ENCODE measurements at places on chromosomes 12 and 14.

GRCh38 chr12:42759622-42760273 is 170.2 kb upstream of the PRICKLE1 start:
- DNase-seq: no peak

DNA sequence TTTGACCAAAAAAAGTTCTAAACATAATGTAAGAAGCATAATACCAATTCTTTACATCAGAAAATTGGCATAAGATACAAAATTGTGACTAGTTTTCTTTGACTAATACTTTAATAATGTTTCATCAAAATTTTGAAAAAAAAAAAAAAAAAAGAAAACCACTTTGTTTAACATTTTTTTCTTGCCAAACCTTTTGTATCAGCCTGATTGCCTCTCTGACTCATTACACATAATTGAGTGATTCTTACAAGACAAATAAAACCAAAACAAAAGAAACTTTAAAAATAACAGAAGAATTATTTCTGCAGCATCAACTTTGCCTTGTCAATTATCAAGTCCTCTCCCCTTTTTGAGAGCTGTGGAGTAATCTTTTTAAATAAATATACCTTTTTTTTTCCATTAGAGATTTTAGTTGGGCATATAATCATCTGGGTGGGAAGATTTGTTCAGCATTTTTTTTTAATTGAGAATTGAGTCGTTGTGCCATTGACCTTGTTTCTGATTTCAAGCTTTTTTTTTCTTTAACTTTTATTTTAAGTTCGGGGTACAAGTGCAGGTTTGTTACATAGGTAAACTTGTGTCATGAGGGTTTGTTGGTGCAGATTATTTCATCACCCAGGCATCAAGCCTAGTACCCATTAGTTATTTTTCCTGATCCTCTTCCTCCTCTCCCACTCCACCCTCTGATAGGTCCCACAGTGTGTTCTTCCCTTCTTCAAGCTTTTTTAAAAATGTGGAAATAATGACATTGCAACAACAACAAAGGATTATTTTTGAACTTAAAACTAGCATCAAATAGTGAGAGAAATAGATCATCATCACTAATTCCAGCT is 45.8 kb upstream of the HMGA2 start:
- DNase-seq: no peak

DNA sequence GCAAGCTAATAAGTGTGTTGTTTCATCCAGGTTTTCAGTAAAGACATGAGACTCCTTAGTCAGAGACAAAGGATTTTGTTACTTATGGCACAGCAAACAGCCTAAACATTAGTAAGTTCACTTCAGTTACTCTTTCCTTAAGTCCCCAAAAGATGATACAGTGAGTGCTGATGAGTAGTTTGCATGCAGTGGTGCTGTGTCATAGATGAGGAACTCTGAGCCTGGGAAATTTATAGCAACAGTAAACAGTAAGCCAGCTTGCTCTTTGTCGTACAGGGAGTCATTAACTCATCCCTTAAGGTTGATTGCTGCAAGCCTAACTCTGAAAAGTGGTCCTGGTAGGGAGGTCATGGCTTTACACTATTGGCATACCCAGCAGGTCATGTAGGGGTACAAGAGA is 208.6 kb upstream of the OR4E1 start:
- no peak for DNase-seq

DNA sequence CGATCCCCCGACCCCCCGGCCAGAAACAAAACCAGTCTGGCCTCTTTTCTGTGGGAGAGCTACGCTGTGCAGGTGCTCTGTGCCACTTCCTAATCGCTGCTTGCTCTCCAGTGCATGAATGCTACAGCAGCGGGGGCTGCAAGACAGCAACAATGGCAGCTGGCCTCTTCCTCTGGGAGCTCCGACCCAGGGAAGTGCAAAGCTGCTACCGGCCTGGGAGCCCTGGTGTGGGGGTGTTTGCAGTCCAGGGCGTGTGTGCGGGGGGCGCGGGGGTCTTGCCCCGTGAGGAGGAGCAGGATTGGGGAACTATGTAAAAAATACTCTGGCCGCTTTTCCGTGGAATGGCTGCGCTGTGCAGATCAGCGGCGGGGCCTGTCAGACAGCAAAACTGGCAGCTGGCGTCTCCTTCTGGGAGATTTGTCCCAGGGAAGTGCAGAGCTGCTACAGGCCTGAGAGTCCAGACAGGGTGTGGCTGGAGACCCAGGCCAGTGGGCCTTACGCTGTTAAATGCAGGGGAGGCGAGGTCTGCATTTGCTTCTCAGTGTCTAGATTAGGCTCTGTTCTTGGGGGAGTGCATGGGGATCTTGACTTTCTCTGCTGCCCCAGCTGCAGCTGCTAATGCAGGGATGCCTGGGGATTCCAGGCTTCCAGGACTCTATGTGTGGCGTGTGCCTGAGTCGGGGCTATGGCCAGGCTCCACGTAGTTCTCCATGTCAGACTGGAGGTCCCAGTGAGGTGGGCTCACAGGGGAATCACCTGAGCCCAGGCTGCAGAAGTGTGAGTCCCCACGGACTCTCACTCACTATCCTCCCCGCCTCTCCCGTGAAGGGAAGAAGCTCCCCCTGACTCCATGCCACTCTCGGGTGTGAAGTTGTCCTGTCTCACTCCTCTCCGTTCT is 344.5 kb downstream of the AEBP2 start:
- no peak for DNase-seq

- DNase-seq: no peak
These were observed 17.6 kb downstream of the TEDC1 start for GRCh38 chr14:105508601-105509000.

- no peak for DNase-seq
These were observed 61.0 kb upstream of the PELI2 start for GRCh38 chr14:56057071-56057741.

DNA sequence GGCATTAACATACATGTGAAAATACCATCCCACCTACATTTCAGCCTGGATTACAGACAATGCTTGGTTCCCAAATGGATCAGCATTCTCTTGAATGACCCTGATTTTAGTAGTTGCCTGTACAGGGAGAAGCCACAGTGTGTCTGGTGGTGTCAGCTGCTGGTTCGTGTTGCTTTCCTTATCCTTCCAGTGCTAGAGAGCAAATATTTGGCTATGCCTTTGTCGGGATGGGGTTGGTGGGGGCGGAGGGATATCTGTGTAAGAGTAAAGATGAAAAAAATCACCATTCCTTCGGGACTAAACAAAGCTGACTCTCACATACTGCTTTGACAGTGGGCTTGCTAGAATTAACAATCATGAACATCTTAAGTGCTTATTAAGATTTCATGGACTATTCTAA is 96.0 kb downstream of the PTPRR start:
- no peak for DNase-seq

GRCh38 chr12:102977945-102978706 is 20.7 kb downstream of the ASCL1 start:
- no peak for DNase-seq

- DNase-seq: no peak
These were observed 147.9 kb downstream of the ETV6 start for GRCh38 chr12:11797317-11797913.

DNA sequence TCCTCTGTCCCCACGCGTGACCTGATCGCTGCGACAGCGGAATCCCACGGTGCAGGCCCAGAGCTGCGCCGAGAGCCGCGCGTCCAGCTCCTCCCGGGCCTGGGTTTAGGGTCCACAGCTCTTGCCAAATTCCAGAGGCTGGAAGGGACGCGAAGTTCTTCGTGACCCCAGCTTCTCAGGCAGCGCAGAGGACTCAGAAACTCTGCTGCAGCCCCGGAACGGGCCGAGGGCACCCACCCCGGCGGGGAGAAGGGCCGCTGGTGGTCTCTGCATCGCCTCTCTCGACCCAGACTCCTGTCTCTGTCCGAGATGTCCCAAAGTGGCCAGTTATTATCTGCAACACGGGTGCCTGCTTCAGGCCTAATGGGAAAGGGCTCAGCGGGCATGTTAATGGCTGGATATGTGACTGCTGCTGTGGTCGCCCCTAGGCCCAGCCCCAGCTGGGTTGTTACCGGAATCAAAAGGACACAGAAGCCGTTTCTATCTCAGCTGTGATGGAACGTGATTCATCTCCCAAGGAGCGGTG is 236.4 kb downstream of the VRK1 start:
- DNase-seq: no peak

DNA sequence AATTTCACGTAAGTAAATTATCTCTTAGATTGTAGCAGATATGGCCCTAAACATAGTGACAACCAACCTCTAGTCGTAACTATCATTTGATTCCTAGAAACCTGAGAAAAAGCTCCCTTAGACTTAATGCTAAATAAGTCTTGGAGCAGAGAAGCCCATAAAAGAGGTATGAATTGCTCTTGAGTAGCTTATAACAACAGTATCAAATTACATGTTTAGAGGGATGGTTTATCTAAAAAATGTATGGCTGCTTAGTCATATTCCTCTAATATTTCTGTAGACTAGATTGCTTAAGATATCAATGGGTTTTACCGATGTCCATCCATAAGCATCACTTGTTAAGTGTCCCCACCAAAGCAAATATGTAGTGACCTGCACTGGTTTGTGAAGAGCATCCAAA is 259.7 kb downstream of the NELL2 start:
- no peak for DNase-seq

GRCh38 chr14:92012121-92012748 is 27.6 kb downstream of the TRIP11 start:
- DNase-seq: no peak

GRCh38 chr12:109559200-109559505 is 14.2 kb downstream of the MMAB start:
- no peak for DNase-seq

DNA sequence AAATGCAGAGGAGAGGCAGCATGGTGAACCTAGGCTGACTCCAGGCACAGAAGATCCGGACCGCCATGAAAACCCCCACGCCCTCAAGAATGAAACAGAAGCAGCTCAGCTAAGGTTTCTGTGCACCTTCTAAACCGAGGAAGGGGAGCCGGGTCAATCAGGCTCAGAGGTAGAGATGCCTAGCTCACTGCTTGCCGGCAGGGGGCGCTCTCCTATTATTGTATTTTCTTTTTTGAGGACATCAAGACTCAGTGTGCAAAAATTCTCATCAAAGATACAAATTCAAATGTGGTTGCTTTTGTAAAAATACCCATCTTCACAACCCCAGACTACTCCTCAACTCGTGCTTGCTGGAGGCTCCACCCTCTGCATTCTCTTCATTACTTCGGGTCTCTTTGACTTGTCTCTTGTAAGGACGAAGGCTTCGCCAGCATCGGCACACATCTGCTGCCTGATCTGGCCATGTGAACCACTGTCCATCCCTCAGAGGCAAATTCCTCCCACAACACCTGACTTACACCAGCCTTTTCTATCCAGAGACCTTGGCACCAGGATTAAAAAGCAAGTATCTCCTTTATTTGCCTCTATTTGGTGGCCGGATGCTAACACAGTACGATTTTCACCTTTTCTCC is 33.4 kb upstream of the RNASE3 start:
- DNase-seq: peak; percentile 29

- DNase-seq: no peak
These were observed 162.3 kb downstream of the NDUFA12 start for GRCh38 chr12:94841177-94841576.

DNA sequence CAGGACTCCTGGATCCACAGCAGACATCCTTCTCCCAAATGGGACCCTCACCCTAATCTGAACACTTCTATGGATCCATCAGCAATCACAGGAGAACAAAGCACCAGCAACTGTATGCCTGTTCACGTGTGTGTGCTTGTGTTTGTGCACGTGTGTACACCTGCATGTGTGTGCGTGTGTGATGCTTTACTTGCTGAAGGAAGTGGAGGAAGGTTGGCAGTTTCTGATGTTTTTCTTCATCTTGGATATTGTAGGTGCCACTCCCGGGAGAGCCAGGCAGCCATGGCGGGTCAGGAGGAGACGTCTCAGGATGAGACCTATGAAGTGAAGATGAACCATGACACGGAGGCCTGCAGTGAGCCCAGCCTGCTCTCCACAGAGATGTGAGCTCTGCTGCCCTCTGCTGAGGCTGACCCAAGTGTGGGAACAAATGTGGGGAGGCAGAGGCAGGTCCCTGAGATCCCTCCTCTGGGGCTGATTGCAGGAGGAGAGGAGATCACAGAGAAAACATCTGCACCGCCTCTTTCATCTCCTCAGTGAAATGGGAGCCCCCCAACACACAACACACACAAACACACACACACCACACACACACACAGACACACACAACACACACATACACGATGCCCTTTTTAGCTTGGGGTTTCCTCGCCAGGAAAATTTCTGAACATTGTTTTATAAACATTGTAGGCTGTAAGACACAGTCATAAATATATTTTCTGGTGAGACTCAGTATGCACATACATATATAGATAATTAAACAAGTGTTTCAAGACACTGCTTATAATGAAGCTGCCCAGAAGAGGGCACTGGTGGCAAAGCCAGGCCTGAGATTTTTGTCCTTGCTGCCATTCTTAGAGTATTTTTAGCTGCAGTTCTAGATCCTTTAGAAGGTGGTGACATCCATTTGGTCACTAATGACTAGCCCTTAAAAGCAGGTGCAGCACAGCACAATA is 112.2 kb upstream of the FKBP4 start:
- peak; percentile 26 for DNase-seq

- no peak for DNase-seq
These were observed 18.9 kb downstream of the SNRPF start for GRCh38 chr12:95877622-95878021.

DNA sequence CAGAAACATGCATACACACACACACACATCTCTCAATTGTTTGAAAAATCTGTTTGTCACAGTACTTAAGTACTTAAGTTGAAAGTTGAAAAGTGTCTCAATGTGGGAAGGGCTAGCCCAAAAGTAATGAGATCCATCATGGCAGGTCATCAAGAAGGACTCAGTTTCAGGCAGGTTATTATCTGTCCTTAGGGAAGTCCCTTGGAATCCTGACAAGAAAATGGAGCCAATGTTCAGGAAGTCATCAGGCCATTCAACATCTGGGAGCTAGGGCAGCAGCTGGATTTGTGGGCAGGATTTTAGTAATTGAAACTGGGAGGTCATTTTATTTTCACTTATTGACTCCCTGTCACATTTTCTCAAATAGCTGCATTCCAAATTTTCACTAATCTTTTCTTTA is 56.0 kb downstream of the MSRB3 start:
- no peak for DNase-seq

DNA sequence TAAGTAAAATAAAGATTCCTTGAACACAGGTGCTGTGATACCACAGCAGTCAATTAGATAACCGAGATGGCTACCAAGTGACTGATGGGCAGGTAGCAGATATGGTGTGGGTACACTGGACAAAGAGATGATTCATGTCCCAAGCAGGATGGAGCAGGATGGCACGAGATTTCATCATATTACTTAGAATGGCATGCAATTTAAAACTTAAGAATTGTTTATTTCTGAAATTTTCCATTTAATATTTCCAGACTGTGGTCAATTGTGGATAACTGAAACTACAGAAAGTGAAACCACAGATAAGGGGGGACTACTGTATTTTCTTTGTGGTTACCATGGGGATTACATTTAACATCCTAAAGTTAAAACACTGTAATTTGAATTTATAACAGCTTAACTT is 7.5 kb upstream of the ZFP36L1 start:
- DNase-seq: no peak

GRCh38 chr12:52400906-52401305 is 5.2 kb downstream of the KRT82 start:
- DNase-seq: no peak

GRCh38 chr14:23605931-23606585 is 27.5 kb upstream of the JPH4 start:
- DNase-seq: peak; percentile 15

All from stimulated activated CD8-positive, alpha-beta memory T cell treated with anti-CD3 and anti-CD28 coated beads, Interleukin-15, amount 100 ng/mL, for 48 hours (primary cell).